ENCODE measurements at places on chromosomes 2 and 18. TPM values are rescaled to one million over a fixed set of nuclear protein-coding genes. Genes with fewer than 3 reads are reported as not detected.

The RNF25 gene
- total RNA-seq, result 33.7 TPM

DNA sequence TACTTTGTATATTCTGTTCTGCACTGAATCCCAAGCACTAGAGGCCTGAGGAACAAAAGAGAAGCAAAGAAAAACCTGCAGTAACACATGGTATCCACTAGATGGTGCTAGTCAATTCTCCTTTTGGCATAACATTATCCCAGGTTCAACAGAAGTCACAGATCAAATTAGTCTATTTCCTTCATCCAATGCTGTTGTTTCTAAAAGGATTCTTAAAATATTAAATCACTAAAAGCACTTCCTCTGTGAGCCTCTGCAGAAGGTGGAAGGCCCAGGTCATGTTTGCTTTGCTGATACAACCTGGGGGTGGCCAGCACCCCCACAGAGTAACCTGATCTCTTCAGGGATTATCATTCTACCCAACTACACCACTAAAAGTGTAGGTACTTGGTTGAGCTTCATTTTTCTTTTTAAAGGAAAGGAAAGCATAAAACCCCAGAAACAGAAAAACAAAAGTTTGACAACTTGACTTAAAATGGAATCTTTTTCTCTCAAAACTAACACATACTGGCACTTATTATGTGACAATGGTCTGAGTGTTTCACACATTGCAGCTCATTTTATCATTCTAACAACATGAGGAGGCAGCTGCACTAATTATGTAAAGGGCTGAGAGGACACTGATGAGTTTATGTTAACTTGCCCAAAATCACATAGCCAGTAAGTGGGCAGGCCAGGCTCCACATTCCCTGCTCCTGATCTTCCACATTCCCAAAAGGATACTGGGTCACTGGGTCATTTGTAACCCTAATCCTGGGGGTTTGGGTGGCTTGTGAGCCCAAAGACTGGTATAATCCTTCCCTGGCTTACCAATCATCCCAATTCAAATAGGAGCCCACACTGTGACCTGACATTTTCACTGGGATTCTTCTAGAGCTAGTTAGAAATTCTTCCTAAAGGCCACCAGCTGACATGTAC, 66.8 kb upstream of the DNER start:
- no peak for DNase-seq

DNA sequence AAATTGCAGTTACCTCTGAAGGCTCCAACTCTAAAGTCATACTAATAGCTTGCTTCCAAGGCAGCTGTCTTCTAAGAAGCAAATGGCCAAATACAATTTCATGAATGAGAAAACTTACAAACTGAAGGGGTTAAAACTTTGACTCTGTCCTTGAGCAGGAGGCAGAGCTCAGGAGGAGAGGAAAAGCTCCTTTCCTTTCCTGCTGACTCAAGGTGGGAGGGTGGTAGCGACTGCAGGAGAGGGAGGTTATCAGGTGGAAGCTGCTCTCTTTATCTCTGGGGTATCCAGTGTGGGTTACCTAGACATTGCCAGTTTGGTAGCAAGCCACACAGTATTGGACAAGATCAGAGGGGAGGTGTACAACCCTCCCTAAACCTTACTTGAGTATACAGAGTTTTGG, 2.7 kb upstream of the EFEMP1 start:
- DNase-seq, result no peak

DNA sequence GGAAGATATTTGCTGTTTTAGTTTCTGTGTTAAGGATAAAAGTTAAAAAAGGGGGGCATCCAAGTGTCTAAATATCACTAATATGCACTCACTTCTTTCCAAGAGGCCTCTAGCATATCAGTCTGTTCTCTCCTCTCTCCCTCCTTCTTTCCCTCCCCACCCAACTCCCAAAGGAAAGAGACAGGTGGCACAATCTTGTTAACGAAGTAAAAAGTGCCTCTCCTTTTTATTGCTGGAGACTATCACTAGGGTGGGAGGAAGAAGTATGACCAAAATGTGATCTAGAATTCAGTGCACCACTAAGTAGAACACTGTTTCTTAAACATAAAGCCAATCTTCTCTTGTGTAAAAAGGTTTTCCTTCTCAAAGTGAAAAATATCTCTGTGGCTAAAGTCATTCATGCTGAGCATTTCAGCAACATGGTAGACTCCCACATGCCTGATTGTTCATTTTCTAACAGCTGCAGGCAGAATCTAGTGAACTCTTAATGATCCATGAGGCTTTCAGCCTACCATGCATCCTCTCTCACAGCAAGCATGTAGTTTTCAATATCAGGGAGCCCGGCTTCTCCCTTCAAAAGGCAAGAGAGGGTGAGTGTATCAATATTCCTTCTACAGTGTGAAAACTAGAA, 39.5 kb downstream of the RNU4ATAC start:
- DNase-seq, result no peak

The KCNJ13 gene
- 0.60 TPM for total RNA-seq

- DNase-seq, result no peak
Measured at GRCh38 chr18:32732165-32732564, 40.7 kb downstream of the KLHL14 start.

The MYOM1 gene
- total RNA-seq, result 9.7 TPM

DNA sequence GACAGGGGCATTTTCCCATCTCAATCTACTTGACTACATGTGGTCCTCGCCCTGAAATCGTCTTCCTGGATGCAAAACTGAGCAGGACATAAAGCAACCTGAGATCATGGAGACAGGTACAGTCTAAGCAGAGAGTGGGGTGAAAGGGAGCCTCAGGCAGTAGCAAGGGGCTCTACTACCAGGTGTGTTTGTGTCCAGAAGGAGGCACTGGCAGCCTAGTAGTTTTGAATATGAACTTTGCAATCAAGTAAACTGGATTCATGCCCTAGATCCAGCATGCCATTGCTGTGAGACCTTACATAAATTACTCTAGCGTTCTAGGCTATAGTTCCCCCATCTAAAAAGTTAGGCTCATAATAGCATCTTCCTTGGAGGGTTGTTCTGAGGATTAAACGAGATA, 147.4 kb downstream of the TXNL1 start:
- no peak for DNase-seq

DNA sequence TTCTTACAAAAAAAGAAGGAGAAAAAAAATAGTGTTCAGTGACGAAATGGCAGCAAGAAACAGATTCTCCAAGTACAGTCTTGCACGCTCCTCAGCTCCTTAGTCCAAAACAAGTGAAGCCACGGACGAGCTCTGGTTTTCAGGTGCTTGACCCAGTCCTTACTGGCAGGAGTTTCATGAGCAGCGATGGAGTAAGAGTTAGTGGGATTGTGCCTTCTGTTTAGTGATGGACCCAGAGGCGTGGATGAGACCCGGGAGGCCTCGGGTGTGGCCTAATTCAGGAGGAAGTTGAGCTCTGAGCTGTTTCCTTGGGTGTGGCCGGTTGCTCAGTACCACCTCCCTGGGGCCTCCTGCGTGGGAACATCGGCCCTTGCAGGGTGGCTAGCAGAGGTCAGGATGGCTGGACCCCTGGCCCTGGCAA, 52.0 kb downstream of the KIF5C start:
- DNase-seq, result no peak

The PJVK gene
- 5.8 TPM for total RNA-seq

DNA sequence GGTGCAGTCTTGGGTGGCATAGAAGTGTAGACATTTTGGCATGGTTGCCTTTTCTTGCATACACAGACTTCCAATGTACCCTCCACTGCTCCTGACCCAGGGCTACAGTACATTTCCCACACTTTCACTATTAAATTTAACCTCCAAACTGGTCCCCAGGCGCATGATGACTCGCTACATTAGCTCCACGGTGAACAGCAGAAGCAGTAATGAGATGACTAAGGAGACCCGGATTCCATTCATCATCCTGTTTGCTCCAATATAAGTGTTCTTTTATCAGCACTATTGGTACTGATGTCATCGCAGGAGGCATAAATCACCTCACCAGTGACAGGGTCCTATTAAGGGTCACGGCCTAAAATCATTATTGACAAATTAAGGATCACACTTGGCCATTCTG, 316.5 kb downstream of the EN1 start:
- DNase-seq, result no peak

- DNase-seq, result no peak
Measured at GRCh38 chr18:54983041-54983686, 23.9 kb upstream of the CCDC68 start.

DNA sequence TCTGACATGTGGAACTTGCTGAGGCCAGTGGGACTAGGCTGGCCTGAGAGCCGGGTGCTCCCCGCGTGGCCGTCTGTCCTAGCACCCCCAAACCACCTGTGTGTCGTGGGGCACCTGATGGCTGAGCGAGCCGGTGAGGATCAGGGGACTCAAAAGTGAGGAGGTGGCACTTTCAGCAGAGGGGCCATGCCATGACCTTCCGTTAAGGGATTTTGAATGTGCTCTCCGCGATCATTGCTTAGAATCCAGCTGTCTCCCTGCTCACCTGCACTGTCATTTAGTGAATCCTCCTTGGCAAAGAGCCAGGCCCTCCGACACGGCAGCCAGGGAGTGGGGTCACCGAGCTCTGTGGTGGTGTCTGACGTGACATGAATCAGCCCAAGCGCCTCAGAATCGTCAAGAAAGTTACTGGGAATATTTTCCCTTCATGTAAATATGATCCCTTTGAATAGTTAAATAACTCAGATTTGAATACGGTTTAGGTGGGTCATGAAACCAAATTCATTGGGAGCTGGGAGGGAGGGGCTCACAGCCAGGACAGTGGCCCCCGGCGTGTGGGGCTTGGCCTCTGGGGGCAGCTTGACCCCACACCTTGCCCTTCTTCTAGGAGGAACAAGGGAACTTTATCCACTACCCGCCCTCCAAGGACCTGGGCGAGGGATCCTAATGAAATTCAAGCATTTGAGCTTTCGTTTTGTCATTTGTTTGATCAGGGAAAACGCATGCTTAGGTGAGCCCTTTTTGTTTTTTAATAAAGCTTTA, 9.5 kb downstream of the NFATC1 start:
- DNase-seq, result no peak

GRCh38 chr2:207772081-207772843, 2.6 kb upstream of the FZD5 start:
- no peak for DNase-seq

GRCh38 chr2:6297238-6297637, 568.5 kb downstream of the CMPK2 start:
- DNase-seq, result no peak

- DNase-seq, result no peak
Measured at GRCh38 chr18:51028201-51028805, 1.7 kb upstream of the SMAD4 start.

Measured in ureter (tissue), 1 donor.